T-helper 17 cell (primary cell): ENCODE measurements at places on chromosomes 5 and 9.

GRCh38 chr5:101346906-101347305 is 443.8 kb upstream of the ST8SIA4 start:
- no peak for DNase-seq

DNA sequence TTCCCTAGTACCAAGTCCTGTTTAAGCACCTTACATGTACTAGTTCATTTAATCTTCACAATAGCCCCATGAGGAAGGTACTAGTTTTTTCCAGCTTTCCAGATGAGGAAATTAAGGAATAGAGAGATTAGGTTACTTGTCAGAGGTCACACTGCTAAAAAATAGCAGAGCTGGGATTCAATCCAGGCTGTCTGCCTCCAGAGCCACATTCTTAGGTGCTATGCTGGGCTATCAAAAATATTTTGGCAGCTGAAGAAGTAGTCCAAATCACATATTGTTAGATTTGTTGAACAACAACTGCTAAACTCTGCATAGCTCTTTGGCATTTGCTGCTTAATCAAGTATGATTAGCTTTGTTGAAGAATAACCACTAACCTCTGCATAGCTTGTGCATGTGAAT is 591.5 kb upstream of the KLF4 start:
- DNase-seq = no peak

- DNase-seq = no peak
These were observed 114.3 kb downstream of the ARHGEF28 start for GRCh38 chr5:73740274-73740790.

GRCh38 chr5:172956936-172957335 is 2.3 kb upstream of the RPL26L1 start:
- DNase-seq = no peak

- no peak for DNase-seq
These were observed 118.0 kb upstream of the PHYKPL start for GRCh38 chr5:178350361-178351220.

GRCh38 chr9:135247227-135247930 is 159.9 kb downstream of the OLFM1 start:
- no peak for DNase-seq

- DNase-seq = peak; percentile 1
These were observed 4.5 kb downstream of the EXOC3 start for GRCh38 chr5:447501-447900.

DNA sequence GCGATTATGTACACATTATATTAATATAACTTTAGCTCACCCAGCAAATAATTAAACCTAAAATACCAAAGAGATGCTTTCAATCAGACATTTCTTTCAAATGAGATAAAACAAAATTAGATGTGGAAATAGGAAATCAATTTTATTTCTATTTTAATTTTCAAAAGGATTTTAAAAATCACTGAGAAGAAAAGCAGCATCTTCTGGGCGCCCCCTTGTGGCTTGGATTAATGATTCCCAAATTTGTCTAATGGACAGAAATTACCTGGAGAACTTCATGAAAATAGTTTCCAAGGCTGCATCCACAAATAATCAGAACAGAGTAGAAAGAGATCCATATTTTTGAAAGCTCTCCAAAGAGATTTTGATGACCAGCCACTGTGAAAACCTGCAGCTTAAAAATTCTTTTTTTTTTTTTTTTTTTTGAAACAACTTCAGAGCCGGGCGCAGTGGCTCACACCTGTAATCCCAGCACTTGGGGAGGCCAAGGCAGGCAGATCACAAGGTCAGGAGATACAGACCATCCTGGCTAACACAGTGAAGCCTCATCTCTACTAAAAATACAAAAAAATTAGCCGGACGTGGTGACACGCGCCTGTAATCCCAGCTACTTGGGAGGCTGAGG is 50.9 kb upstream of the CEMIP2 start:
- peak; percentile 15 for DNase-seq

- DNase-seq = no peak
These were observed 18.0 kb upstream of the JADE2 start for GRCh38 chr5:134507452-134507851.

DNA sequence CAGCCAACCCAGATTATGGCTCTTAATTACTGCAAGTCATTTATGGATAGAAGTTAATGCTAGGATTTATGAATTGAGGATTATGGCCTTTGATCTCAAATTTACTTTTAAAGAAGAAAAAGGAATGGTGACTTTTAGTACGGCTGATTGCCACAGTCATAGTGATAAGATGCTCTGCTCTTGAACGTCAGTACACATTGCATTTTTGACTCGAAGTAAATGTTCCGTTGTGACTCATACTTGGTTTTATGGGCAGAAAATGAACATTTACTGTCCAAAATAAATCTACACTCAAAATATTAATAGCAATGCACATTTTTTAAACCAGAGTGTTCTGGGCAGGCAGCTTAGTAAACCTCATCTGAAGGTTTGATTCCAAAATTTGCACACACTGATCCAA is 830 bp downstream of the ADAMTSL1 start:
- no peak for DNase-seq

DNA sequence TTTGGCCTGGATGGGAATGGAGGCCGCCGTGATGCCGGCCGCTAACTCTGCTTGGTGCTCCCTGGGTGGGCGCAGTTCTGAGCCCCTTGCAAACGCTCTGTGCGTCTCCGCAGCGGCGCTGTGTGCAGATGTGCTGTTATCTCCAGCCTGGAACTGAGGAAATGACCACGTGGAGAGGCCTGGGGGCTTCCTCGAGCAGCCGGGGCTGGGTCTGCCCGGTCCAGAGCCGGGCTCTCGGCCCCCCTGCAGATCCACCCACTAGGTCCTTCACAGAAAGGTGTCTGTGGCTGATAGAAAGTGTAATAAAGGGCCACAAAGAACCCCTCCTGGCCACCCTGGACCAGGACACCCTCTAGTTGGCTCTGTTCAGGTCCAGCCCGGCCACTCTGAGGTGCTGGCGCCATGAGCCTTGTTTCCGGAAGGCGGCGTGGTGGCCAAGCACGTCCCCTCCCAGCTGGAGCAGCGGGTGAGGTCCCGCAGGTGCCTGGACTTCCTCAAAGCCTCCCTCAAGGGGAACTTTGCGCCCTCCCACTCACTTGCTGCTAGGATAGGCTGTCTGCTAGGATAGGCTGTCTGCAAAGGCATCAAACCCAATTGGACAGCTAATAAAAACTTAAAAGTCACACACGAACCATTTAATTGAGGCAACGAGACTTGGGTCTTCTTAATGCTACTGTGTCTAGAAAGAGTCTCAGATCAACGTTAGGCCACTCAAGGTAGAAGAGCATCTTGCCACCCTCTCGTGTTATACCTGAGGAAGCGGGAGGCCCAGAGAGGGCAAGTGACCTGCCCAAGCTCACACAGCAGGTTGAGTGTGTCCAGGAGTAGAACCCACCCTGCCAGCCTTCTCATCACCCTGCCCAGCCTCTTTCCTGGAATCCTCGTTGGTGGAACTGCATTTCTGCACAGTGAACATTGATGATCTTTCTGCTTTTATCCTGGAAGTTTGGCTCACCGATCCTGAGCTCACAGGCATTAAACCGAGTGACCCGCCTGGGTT is 109.3 kb upstream of the FCN2 start:
- no peak for DNase-seq

DNA sequence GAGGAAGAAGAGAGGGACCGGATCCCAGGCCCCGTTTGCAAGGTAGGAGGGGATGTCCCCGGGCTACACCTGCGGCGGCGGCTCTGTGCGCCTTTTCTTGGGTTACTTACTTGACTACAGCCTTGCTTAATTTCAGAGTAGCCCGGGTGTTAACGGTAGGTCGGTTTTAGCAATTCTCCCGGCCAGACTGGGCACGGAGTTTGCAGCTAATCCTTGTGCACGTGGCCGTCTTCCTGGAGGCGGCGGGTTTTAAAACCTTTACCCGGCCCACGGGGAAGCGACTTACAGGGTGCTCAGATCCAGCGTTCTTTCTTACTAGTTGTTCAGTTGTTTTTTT is 313 bp downstream of the BRIX1 start:
- DNase-seq = no peak

- no peak for DNase-seq
These were observed 272.7 kb upstream of the RGMB start for GRCh38 chr5:98500811-98501210.

GRCh38 chr5:143968071-143968878 is 156.3 kb downstream of the HMHB1 start:
- no peak for DNase-seq

DNA sequence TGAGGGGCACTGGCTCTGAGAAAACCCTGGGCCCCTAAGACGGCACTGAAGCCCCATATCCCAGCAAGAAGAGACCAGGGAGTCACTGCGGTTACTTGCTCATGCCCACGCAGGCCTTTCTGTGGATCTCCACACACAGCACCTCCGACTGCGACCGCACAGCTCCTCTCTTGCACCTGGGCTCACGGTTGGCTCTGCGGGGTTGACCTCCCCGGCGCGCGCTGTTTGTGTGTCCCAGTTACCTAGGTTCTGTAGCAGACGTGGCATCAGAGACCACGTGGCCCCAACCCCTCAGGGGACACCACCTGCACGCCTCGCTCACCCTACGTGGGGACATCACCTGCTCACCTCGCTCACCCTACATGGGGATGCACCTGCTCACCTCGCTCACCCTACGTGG is 12.7 kb downstream of the LPCAT1 start:
- DNase-seq = no peak

GRCh38 chr5:10339058-10339811 is 14.3 kb upstream of the MARCHF6 start:
- DNase-seq = no peak

DNA sequence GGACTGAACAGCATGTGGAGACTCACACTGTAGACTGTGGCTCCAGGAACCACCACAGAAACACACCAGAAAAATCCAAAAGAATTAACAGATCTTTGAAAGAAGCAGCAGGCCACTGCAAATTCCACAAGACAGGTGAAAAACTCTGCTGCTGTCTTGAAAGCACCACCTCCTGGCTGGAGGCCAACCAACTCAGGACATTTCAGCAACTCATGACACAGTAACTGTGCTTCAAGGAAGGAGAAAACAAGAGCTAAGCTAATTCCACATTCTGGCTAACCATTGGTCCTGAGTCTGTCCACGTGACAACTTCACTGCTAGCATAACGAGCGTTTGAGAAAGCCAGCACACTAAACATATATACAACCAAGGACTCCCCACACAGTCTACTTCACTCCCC is 625.1 kb downstream of the PRELID2 start:
- no peak for DNase-seq

- DNase-seq = no peak
These were observed 399.4 kb upstream of the IRX4 start for GRCh38 chr5:2282034-2282690.

- DNase-seq = no peak
These were observed 722 bp upstream of the DCP2 start for GRCh38 chr5:112975721-112976431.
